ENCODE measurements at places on chromosomes 4 and X. TPM values are rescaled to one million over a fixed set of nuclear protein-coding genes. Genes with fewer than 3 reads are reported as not detected.

FTSJ1 gene
- total RNA-seq: 53.5 TPM

ADAM29 gene
- not detected for total RNA-seq

XKRX gene
- total RNA-seq: not detected

DKC1 gene
- 44.6 TPM for total RNA-seq

DMD gene
- total RNA-seq: 6.2 TPM

ZIC3 gene
- total RNA-seq: not detected

NXF3 gene
- 6.0 TPM for total RNA-seq

TBC1D8B gene
- 14.6 TPM for total RNA-seq

PRDM8 gene
- 23.8 TPM for total RNA-seq

DNA sequence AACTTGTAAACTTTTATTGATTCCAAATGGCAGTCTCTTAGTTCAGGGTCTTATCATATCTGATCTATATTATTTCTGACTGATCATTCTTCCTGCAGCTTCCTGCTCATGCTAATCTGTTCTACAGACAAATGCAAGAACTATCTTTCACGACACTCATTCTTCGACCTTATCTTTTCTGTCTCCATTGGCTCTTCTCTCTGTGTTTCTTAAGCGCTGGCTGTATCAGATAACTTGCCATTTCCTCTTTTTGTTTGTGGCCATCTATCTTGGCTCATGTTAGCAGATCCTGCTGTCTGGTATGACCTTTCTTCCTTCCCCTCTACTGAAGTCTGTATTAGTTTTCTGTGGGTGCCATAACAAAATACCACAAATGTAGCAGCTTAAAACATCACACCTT lies 230.5 kb upstream of the PUDP start:
- DNase-seq: no peak

DNA sequence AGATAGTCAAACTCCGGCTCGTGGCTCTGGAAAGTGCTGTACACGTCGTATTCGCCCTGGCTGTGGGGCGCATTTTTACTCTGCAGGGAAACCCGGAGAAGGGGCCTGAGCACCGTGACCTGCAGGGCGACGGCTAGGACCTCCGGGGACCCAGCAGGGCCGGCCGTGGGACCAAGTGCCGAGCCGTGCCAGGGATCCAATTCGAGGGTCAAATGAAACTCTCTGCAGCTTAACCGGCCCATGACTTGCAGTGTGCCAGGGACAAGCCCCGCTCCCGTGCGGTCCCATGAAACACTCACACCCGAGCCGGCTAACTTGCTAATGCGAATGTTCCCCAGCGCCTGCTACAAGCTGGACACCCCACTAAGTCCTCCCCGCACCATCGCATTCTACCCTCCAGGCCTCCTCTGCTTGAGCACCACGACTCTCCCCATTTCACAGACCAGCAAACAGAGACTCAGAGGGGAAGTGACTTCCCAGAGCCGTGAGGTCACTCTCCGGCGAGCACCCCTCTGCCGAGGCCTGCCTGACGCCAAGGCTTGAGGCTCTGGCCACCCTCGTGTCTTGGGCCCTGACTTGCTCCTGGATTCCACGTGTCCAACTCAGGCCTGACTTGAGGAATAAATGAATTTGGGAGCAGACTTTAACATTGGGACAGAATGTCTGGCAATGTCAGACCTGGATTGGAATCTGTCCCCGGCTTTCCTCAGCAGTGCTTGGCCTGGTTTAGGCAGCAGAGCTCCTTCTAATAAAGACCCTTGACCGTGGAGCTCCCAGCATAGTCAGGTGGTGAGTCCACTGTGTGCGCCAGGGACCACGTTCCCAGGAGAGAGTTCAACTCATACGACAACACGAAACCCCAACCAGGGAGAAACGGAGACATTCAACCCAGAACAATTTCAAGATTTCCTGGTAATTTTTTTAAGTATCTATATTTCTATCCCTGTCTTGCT lies 93.6 kb downstream of the PPP2R2C start:
- no peak for DNase-seq

DNA sequence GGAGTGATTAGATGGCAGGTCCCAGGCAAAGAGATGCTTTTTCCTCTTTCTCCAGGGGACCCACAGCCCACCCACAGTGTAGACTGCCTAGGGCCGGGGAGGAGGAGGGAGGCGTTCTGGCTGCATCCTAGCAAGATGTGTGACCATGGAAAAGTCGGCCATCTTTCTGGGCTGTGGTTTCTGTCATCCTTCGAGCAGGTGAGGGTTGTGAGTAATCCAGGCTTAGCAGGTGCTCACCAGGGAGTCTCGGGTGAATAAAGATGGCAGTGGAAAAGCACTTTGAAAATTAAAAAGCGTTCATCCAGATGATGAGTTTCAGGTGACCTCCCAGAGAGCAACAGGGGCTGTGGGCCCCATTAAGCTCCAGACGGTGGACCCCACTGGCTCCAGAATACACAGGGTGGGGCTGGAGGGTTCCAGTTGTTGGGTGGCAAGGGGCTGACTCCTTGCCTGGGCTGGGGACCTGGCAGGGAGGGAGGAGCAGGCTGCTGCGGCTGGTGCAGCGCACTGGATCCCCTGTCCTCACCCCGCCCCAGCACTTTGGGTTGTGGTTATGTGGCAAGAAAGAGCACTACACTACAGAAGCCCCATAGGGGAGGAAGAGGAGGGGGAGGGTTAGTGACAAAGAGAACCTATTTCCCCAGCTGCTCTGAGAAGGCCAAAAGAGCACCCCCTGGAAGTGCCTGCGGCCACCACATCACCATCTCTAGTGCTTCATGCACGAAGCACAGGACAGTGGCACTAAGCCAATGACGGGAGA lies 23.7 kb downstream of the ELF4 start:
- no peak for DNase-seq

GRCh38 chrX:129842510-129843208 lies 1.0 kb downstream of the ZDHHC9 start:
- DNase-seq: peak; percentile 15

DNA sequence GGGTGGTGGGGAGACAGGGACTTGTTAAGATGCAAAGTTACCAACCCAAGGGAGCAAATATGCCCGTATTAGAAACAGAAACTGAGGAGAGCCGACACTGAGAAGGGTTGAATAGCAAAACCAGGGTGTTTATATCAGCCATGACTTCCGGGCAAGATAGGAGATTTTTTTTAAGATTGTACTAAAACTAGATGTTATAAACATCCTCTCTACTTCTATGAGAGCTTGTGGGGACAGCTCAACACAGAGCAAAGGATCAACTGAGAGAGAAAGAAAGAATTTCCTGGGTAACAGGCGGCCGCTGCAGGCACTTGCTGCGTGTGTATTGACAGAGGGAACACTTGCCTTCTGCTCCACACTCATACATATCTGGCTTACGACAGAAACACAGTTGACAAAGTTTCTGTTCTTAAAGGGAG lies 49.1 kb upstream of the FBXW7 start:
- no peak for DNase-seq

- DNase-seq: peak; percentile 77
Measured at GRCh38 chr4:54277691-54278090, 48.6 kb downstream of the PDGFRA start.

DNA sequence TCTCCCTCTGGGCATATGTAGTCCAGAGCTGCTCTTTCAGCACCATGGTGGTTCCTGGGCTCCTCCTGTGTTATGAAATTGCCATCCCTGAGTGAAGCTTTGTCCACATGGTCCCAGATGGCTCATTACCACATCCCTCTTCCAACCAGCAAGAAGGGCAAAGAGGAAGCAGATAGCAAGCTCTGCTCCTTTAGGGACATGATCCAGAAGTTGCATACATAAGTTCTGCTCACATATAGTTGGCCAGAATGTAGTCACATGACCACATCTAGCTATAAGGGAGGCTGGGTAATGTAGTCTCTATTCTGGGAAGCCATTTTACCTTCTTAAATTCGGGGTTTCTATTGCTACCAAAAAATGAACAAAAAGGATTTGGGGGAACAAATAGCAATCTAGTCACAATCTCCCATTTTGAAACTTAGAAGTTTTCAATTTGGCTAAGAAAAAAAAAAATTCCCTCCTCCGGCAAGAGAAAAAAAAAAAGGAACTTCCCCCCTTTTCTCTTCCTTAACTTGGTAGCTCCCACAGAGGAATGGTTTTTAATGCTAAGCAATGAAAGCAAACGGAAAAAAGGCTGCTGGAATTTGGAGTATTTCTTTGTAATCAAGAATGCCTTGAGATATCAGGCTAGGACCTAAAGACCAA lies 88.2 kb upstream of the USP9X start:
- DNase-seq: peak; percentile 32

GRCh38 chr4:1609901-1610790 lies 74.0 kb downstream of the FAM53A start:
- no peak for DNase-seq

DNA sequence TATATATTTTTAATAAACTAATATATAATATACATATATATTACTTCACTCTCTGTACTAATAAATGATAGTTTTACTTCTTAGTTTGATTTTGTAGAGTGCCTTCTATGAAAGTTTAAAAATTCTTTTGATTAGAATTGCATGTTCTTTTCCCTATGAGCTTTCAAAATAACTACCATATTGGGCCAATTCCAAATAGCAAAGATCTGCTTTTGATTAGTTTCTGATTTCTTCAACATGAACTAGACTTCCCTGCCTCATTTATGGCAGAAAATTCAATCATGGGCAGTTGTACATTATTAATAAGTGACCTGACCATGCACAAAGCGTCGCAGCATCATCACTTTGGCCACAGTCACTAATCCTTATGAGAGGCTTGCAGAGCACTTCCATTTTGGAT lies 48.9 kb upstream of the TEX13A start:
- no peak for DNase-seq

DNA sequence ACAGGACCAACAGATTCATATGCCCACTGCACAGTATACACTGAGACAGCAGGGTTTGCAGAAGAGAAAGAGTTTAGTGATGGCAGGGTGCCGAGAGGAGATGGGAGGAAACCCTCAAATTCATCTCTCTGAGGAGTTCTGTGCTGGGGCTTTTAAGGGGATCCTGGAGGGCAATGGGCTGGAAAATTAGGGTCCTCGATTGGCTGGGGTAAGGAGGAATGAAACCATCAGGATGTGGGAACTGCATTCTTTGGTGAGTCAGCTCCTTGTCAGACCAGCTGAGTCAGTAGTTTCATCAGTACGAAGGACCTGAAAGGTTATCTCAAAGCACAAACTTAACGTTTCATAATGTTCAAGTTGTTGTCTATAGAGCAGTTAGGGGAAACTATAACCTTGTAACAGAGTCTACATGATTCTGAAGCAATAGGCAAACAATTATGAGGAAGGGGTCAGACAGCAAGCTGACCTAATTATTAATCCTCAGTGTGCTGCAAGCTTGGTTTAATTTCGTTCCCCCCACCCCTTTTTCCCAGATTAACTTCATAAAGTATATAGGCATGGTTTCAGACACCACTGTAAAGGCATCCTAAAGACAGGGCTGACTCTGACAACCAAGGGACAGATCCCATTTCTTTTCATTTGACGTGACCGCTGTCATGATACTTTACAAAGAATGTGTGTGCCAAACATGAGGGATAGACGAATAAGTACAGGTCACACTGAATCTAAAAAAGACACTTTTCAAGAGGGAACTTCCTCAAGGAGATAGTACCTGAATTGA lies 1.5 kb upstream of the MSMO1 start:
- peak; percentile 76 for DNase-seq

- no peak for DNase-seq
Measured at GRCh38 chr4:36549252-36549651, 267.8 kb downstream of the DTHD1 start.

GRCh38 chrX:42093756-42094155 lies 170.4 kb upstream of the CASK start:
- no peak for DNase-seq

GRCh38 chrX:3787856-3788255 lies 74.4 kb upstream of the PRKX start:
- DNase-seq: no peak

GRCh38 chr4:11831739-11832138 lies 403.0 kb upstream of the HS3ST1 start:
- no peak for DNase-seq

- no peak for DNase-seq
Measured at GRCh38 chr4:120526033-120526432, 396.5 kb downstream of the PRDM5 start.

DNA sequence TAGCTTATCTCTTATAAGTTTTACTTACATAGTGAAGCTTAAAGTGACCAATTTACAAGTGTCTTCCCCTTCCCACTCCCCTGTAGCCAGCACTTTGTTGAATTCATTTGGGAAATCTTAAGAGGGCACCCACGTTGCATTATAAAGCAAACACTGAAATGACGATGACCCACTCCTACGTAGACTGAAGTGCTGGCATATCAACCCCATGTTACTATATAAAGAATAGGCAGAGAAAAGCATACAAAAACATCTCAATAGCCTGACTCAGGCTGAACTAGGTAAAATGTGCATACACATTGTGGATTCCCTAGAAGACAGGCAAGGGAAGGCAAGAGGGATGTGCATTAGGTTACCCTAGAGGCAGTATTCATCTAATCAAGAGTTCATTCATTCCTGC lies 313.4 kb downstream of the TENM3 start:
- peak; percentile 21 for DNase-seq

GRCh38 chrX:69884210-69884609 lies 165.5 kb downstream of the AWAT2 start:
- DNase-seq: no peak

All from HFFc6 (cell line).